Kasumi-1 (cell line): ENCODE measurements at places on chromosomes 1 and 21.
A peak's percentile ranks its signal among the peaks of the same experiment; 100 is the strongest.

DNA sequence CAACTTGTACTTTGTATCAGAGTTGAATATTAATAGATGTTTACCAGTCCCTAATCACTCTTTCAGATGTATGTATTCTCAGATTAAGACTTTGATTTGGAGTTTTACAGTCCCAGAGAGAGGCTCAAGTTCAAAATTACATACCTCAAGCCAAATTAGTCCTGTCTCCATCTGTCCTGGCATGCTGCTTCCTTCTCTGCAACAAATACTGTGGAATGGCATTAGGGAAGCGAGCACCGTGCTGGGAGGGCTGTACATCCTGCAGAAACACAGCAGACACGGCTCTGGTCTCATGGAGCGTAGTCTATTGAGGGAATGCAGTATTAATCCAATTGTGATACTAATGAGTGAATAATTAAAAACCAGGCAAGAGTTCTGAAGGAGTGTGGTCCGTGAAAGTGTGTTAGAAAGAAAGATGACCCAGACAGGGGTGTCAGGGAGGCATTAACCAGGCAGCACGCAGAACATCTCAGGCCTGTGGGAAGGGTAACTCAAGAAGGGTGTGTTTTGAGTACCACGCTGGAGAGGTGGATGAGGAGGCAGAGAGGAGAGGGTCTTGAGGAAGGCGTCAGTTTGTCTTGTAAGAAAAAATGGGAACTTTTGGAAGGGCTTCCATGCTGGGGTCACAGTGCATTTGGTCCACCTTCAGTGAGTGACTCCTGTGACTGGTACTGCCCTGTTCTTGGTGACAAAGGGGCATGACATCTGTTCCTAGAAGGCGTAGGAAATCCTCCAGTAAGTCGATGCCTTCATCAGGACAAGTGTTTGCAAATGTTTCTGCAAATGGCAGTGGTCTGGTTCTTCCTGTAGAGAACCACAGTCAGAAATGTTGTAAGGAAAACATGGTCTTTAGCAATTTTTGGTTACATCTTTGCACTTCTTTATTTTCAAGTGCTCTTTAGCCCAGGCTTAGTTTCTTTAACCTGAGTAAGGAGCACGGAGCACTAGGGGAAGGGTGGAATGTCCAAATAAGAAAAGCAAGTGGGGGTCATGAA is 1.6 kb downstream of the RAB4A start:
- DNase-seq, result peak; percentile 57

GRCh38 chr1:87712261-87713010 is 383.8 kb downstream of the LMO4 start:
- no peak for DNase-seq

DNA sequence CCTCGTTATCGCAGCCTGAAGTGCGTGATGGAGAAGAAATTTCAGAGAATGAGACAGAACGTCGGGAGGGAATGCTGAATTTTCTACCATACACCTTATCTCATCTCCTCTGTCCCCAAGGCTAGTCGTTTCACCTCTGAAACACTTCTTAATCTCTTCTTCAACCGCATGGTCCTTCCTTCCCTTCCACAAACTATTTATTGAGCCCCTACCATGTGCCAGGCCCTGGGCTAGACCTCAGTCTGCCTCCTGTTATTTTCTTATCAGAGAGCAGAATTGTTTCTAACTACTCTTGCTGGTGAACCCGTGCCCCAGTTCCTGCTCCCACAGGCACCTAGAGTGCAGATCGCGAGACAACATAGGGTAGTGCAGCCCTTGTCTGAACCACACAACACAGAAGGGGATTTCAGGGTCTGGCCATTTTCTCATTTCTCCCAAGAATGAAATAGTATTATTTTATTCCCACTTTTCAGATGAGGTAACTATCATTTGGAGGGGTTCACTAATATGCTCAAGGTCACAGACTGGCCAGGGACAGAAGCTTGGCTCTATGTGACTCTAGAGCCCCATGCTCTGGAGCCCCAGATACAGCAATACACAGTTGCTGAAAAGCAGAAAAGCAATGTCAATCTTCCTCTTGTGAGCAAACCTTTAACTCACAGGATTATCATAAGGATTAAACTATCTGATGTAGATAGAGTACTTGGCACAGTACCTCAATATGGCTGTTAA is 598 bp upstream of the ADIPOR1 start:
- peak; percentile 3 for DNase-seq

- peak; percentile 22 for DNase-seq
These were observed 258.7 kb upstream of the SNX7 start for GRCh38 chr1:98402860-98403259.

- peak; percentile 60 for DNase-seq
These were observed 9.5 kb upstream of the KCNA2 start for GRCh38 chr1:110615548-110616130.

DNA sequence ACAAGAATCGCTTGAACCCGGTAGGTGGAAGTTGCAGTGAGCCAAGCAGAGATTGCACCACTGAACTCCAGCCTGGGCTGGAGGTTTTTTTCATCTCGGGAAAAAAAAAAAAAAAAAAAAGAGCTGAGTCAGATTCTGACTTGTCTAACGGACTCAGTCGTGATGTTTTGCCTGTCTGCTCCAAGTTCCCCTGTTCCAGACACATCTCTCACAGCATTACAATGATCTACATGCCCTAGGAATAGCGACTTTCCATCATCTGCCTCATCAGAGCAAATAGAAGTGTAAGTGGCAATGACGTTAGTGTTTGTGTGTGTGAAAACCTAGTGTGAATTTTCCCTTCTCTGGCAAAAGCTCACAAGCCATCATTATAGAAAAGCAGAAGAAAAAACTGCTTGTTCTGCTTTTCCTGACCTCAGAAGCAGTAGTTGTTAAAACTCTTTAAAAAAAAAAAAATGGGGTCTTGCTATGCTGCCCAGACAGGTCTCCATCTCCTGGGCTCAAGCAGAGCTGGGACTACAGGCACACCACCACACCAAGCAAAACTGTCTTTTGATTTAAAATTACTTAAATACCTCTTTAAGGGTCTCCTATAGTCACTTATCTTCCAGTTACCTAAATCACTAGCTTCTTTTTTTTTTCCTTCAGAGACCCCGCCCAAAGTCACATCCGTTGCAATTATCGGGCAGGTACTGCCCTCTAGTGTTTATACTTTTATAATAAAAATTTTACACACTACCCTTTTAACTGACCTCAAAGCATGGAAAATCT is 37.3 kb downstream of the PLEKHO1 start:
- peak; percentile 80 for DNase-seq

DNA sequence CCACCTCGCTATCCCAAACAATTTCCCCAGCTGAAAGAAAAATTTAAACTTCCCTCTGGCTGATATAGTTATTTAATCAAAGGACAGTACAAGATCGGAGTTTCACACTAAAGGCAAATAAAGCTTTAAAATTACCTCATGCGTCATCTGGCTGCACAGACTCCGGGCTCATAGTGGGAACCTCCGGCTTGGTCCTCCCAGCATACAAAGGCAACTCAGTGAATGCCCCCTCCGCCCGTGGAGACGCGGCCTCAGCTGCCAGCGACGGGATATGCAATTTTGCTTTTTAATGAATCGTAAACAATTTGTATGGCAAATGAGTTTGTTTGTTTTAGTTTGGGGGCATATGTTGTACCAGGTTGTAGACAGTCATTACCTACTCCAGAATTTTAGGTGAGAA is 214.6 kb upstream of the NFIA start:
- DNase-seq, result no peak

DNA sequence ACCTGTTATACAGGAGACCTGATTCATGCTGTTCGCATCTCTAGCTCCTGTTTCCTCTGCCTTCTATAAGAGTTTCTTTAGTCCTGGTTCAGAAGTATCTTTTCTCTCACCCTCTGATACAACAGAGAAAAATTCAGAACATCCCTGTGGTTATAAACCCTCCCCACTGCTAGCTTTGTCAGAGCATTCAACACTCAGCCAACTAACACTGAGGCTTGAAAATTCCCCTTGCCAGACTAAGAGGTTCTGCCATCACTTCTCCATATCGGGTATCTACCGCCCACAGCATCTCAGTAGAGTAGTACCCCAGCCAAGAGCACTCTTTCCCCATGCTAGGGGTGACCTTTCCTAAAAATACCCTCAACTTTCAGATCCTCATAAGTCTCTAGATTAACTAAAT is 19.6 kb upstream of the PIK3R3 start:
- DNase-seq, result no peak
